ENCODE measurements at places on chromosomes 13 and 19.

GRCh38 chr13:47478985-47479384 is 522.1 kb downstream of the SUCLA2 start:
- DNase-seq, result no peak

DNA sequence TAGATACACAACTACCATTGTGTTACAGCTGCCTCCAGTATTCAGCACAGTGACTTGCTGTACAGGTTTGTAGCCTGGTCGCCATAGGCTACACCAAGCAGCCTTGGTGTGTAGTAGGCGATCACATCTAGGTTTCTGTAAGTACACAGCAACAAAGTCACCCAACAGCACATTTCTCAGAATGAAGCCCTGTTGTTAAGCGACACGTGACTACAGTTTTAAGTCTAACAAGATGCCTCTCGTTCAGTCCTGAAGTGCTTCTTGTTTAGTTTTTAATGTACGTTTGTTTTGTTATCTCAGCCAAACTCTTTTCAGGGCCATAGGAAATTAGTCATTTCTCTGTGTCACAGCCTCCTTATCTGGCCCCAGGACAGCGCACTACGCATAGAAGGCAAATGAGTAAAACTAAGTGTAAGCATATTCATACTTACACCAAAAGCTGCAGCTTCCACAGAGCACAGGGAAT is 50.0 kb upstream of the GPR183 start:
- no peak for DNase-seq

DNA sequence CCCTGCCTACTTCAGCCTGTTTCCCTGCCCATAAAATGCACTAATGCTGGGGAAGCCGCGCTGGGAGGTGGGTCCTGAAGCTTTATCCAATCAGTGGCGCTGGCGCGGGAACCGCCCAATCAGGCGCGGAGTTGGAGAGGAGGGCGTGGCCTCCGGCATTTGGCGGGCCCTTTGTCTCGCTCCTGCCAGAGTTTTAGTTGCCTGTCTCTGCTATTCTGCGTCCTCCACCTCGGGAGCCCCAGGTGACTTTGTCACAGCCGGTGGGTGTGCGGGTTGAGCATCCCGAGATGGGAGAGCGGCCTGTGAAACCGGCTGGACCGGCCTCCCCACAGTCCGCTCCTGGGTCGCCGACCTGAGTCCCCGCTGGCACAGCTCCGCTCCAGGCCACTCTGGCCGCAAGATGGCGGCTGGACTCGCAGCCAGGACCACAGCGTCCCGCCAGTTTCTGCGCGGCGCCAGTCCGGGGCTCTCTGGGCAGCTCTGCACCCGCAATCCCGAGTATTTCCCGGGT is 30.7 kb upstream of the ZNF429 start:
- peak; percentile 64 for DNase-seq

GRCh38 chr13:113488283-113488682 is 2.2 kb downstream of the DCUN1D2 start:
- no peak for DNase-seq

- no peak for DNase-seq
Measured at GRCh38 chr19:6699935-6700334, 20.5 kb downstream of the C3 start.

DNA sequence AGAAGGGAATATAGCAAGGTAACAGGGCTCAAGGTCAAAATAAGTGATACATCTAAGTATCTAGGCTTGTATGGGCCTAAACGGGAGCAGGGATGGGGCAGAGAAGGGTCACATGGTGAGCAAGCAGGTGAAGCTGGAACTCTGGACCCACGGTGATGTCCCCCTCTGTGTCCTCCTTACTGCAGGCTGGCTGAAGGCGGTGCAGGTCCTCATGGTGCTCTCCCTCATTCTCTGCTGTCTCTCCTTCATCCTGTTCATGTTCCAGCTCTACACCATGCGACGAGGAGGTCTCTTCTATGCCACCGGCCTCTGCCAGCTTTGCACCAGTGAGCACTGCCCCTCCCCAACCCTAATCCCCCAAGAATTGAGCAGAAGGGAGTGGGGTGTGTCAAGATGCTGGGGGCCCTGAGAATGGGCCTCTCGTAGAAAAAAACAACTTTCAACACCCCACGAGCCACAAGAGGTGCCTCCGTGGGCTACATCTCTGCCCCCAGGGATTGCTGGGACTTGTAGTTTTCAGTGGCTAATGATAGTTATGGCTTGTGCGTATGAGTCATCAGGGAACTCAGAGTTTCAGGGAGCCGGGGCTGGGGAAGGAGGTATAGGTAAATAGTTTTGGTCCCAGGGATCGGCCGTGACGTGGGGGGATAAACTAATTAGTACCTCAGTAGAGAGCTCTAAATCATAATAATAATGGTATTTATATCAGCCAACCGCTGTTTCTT is 4.0 kb downstream of the EMP3 start:
- DNase-seq, result no peak

Measured in NCI-H2029 treated with DMSO at 0.1 percent for 48 hours (cell line).